ENCODE measurements at places on chromosomes 5 and 9.

GRCh38 chr5:24823625-24824024 lies 178.8 kb upstream of the CDH10 start:
- no peak for DNase-seq

GRCh38 chr5:175718401-175719108 lies 60.7 kb downstream of the HRH2 start:
- peak; percentile 53 for DNase-seq

GRCh38 chr5:56988490-56988889 lies 36.6 kb upstream of the MIER3 start:
- no peak for DNase-seq

DNA sequence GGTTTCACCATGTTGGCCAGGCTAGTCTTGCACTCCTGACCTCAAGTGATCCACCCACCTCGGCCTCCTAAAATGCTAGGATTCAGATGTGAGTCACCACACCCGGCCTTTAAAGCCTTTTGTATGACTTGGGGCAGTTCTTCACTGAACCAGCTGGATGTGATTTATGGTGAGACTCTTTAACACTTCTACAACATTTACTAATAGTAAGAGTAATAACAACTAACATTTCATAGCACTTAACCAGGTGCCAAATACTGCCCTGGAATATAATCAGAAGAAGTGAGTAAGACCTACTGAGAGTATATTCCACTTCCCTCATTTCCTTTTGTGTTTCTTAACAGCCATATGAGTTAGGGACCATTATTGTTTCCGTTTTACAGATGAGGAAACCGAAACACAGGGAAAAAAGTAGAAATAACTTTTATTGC lies 10.0 kb downstream of the ZSWIM6 start:
- DNase-seq: no peak

GRCh38 chr5:171857489-171857876 lies 71.9 kb downstream of the SMIM23 start:
- no peak for DNase-seq

DNA sequence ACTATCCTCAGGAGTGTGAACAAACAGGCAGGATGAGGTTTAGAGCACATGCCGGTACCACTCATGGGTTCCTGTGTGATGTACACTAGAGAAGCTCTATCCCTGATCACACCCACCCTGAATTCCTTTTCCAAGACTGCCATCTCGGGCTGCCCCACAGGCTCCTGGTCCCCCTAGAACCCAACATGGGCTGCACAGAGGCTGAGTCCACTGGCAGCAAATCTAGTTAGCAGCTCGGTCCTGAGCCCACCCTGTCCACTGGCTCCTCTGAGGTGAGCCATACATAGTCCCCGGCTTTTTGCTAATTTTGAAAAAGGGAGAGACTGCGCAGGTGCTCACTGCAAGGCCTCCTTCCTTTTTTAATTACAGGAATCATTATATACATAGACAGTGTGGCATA lies 227.0 kb downstream of the FSTL4 start:
- no peak for DNase-seq

DNA sequence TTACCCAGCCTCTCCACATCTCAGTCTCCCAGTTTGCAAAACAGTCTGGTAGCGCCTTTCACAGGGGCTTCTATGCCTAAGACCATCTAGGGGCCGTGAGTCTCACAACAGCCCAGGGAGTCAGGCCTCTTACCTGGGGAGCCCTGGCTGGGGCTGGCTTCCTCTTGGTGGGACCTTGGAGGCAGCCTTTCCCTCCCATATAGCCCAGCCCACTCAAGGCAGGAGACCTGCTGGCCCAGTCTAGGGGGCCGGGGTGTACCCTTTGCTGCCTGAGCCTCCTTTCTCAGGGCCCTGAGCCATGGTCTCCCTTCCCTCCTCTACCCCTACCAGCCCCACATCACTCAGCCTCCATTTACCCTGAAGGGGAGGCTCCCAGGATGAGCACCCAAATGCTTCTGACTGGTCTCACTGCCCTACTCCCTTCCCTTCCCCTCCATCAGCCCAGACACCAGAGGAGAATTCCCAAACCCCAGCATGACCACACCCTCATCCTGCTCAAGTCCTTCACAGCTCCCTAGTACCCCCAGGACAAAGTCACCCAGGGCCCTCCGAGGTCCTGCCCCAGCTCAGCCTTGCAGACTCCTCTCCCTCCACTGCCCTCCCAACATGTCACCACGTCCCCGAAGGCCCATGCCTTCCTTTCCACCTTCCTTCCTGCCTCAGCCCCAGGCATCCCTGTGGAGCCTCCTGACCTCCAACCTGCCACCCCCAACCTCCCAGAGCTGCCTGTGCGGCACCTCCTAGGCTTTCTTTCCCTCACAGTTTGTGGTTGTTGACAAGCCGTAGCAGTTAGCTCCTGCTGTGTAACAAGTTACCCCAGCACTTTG lies 55.3 kb downstream of the BARX1 start:
- DNase-seq: peak; percentile 5

GRCh38 chr5:150960791-150961396 lies 56.1 kb upstream of the ZNF300 start:
- DNase-seq: no peak

GRCh38 chr9:132056717-132057560 lies 22.7 kb downstream of the MED27 start:
- peak; percentile 87 for DNase-seq

DNA sequence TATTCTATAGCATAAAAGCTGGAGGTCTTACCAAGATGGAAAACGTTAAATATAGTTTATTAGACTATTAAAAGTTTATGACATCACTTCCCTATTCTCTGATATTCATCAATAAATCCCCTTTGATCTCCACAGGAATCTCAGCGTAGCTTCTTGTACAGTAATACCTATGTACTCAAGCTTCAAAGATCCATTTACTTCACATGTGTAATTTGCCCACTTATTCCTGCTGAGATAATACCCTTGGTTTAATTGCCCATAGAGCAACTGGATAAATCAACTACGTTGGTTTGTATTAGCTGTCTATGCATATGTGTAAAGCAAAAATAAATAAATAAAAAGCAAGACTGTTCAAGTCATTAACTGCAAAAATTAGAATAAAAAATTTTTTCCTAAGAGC lies 219.7 kb downstream of the EFNA5 start:
- no peak for DNase-seq

DNA sequence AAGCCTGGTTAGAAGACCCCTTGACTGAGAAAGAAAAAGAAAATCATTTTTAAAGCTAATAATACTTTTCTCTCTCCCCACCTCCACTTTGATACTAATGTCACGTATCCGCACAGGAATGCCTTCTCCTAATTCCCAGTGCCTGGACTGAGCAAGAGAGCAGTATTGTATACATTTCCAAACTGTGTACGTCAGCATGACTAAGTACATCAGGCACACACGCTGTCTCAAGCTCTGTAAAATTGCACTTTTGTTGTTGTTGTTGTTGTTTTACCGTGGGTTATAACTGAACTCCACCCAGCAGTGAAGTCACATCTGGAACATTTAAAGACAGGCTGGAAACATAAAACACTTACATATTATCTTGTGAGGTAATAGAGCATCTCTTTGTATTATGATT lies 407.6 kb downstream of the DNAH5 start:
- no peak for DNase-seq

GRCh38 chr9:38091310-38092199 lies 22.5 kb upstream of the SHB start:
- peak; percentile 52 for DNase-seq

DNA sequence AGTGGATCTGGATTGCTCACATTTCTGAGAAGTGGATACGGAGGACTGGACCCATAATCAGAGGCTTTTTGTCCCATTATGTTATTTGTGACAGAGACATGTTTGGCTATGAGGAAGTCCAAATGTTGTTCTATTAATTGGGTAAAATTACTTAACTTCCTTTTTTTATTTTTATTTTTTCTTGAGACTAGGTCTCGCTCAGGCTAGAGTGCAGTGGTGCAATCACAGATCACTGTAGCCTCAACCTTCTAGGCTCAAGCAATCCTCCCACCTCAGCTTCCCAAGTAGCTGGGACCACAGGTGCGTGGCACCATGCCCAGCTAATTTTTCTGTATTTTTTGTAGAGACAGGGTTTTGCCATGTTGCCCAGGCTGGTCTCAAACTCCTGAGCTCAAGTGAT lies 11.9 kb upstream of the PGGT1B start:
- no peak for DNase-seq

DNA sequence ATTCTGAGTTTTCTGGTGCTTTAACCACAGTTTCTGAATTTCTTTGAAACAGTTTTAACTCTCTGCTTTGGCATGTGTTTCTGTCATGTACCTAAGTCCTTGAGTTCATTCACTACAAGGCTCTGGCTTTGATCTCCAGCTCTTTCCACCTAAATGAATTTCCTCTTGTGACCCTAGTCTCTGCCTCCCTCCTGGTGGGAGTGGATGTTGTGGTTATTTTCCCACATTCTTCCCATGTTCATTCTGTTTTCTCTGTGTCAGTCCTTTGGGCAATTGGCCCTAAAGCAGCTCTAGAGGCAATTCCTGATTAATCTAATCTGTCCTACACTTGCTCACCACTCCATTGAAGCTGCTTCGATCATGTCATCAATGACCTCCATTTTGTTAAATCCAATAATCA lies 28.4 kb upstream of the DPYSL3 start:
- no peak for DNase-seq

- no peak for DNase-seq
Measured at GRCh38 chr9:70534061-70534460, 119.6 kb upstream of the KLF9 start.

DNA sequence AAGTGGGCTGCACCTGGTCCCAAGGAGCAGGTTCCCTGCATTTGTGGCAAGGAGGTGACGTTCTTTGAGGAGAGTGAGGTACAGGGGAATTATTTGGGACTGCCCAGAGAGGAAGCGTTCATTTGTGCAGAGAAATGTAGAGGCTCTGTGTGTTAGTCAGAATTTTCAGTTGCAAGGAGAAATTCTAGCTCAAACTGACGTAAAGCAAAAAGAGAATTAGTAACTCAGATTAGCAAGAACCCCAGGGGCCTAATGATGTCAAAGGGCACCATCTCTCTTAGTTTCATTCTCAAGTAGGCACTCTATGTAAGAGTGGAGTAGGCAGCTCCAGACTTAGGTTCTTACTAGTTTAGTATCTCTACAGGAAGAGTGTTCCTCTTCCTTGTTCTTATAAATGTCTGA lies 2.4 kb upstream of the TXN start:
- DNase-seq: no peak

DNA sequence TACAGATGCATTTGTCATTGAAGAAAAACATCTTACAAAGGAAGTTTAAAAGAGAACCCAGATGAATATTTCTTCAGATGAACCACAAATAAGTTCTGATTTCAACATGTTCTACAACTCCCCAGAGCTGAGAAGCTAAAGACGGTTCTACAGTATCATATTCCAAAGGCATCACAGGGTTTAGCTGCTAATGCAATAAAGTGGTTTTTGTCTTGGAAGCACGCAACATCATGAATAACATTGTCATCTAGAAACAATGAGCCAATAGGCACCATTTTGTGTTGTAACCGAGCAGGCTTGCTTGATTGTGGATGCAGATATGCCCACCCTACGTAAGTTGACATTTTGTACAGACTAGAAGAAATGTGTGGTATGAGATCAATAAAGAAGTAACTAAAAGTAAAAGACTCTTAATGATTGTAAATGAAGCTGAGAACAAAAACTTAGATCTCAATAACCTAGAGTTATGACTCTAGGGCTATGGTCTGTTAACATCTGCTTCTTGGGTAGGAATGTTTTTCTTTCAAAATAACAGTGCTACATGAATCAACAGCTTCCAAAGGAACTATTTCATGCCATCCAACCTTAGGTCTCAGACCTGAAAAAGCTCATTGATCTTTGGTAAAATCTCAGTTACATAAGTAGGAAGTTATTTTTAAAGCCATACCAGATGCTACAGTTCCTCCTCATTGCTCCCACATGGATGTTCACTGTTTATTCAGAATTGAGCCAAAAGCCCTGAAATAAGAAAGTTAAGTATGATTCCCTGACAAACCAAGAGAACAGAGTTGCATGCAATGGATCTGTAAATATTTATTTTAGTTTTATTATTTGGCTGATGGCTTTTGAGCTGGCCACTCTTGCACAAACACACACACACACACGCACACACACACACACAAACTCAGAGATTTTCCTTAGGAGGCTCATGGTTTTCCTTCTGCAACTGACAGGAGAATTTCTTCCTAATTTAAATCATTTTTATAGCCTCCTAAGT lies 118.7 kb upstream of the SLCO6A1 start:
- DNase-seq: no peak

GRCh38 chr5:55680353-55680752 lies 31.8 kb downstream of the SLC38A9 start:
- peak; percentile 21 for DNase-seq

DNA sequence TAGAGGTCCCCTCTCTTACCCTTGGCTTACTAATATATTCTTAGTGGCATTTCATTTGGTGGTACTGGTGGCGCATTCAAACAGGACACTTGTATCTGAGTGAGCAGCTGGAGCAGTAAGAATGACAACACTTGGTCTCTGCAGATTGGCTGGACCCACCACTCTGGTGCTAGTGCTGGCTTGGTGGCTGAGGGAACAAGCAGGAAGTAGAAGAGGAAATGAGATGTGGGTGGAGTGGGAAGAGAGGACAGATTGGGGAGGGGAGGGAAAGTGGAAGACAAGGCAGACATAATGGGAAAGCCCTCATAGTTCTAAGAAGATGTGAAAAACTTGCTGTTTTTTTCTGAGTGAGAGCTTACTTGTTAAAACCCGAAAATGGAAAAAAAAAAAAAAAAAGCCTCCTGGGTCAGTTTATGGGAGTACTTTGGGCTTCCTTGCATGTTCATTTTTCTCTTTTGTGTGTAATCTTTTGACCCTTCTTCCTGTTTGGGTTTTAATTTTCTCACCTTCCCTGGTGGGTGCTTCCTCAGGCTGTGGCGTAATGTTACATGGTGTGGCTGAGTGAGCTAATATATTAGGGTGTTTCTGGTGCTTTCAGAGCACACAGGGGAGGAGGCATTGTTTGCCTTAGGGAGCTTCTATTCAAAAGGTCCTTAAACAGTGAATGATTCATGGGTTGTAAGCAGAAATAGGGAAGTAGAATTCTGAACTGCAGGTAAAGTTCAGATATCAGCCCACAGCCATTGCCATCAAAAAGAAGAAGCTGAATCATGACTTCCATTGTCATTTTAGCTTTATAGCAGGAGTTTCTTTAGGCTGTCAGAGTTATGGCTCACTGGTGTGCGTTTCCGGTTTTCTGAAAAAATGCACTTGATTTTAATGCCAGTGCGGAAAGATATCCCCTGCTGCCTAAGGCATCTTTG lies 52.3 kb downstream of the TLE4 start:
- DNase-seq: no peak

DNA sequence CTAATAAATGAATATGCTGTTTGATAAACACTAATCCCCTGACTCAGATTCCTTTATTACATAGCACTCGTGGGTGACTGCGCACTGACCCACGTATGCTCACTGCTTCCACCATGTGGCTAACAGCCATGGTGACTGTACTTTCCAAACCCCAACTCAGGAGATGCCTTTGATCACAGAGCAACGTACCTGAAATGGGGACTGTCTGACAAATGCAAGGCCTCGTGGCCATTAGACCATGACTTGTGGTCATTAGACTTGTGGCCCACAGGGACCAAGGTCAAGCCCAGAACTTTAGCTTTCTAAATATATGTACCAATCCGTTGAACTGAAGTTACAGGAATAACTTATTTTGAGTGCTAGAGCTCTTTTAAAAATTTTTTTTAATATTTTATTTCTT lies 46.6 kb downstream of the CYFIP2 start:
- peak; percentile 60 for DNase-seq
